ENCODE measurements at places on chromosomes 4 and X.

DNA sequence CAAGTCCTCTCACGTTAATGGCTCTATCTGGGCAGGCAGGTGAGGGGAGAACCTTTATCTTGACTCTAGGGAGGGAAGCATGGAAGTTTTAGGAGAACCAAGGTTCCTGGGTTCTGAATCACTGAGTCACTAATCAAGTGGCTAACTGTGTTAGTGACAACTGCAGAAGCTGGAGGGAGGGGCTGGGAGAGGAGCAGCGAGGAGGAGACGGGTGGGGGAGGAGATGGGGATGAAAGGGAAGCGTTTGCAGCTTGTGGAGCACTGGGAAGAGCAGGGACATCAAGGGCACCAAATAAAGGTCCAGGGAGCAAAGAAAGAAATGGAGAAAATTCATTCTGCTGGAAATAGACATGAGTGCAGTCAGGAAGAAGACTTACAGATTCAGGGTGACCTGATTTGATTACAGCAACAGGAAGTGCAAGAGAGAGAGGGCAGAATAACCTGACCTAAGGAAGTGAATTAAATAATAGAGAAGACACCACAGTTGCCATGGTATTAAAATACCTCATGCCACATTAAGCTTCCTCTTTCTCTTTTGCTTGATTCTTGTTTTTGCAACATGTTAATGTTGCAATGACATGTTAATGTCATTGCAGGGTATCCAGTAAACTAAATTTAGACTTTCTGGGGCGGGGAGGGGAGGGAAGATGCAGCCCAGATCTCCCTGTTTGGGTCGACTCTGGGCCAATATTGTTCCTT, 4.5 kb upstream of the SETD7 start:
- peak; percentile 88 for DNase-seq

DNA sequence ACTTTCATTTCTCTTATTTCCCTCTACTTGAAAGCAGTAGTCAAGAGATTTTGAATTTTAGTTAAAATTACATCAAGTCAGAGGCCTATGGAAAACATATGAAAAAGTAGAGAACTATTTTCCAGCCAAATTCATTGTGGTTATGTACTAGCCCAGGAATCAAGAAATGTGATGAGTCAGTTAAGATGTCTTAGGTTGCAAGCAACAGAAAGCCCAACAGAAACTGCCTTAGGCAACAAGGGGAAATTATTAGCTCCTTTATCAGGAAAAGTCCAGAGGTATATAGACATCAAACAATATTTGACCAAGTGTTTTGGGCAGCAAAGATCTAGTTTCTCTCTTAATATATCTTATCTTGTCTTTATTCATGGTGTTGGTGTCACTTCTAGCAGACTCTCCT, 37.8 kb upstream of the FRMD7 start:
- DNase-seq, result no peak

DNA sequence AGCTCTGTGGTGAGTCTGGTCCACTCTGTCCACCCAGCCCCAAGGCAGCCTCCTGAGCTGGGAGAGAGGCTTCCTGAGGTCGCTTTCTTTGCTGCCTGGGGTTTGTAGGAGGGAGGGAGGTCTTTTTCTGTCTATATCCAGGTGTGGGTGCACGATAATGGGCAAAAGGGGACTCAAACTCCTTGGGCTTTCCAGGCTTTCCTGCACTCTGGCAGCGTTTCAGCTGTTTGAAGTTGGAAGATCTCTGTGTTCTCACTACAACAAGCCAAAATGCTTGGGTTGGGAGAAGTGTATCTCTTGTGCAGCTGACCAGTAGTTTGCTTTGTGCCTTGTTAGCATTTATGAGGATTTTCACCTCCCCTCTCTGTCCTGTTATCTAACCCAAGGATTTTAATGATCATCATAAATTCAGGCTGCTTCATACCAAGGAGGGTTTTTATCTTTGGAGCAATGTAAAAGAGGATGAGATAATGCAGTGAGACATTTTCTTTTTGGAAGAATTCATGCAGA, 126.3 kb downstream of the REPS2 start:
- no peak for DNase-seq

DNA sequence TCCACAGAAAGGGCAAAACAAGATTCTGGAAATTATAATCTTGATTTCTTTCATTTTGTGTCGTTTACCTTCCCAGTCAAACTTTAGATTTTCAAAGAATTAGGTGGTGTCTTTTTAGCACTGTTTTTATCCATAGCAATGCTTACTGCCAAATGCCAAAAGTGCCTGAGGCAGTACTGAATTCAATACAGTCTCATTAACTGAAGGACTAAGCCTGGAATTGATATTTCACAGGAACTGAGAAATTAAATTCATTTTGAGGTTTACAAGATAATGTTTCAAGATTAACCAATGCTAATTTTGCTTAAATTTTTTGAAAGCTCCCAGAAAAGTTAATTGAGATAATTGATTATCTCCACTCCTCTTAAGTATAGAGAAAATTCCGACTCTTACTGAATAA, 68.8 kb upstream of the ARHGAP24 start:
- DNase-seq, result no peak

DNA sequence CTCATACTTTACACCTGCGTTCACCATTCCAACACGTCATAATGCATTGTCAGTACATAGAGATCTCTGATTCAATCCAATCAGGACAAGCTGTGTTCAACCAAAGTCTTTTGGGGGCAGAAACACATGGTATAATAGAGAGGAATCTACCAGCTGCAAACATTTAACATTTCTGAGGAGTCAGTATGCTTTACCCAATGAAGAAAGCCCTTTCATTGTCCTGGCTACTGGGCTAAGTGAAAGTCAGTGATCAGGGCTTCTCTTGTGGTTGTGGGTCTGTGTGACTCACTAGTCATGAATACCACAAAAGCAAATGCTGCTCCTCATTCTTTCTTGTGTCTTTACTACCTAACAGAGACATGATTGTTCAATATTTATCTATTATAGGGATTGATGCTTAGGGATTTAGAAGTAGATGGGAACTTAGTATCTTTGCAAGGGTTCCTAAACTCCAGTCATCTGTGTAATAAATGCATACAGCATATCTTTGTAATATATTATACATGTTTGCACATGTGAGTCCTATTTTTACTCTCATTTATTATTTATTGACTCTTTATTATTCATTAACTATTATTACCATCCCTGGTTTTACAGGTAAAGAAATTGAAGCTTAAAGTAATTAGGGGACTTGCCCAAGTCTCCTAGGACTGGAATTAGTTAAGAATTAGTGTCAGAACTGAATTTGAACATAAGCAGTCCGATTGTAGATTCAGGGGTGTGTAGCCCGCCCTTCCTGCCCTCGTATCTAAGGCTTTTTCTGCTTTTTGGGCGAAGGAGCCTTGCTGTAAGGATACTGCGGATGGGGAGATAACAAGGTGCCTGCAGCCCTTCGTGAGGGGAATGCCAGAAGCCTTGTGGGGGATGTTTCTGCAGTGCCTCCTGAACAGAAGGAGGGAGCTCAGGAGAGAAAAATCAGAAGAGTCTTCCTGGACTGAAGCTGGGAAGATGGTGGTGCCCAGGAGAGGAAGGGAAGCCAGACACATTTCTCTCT, 353.1 kb upstream of the BOD1L1 start:
- DNase-seq, result peak; percentile 18

DNA sequence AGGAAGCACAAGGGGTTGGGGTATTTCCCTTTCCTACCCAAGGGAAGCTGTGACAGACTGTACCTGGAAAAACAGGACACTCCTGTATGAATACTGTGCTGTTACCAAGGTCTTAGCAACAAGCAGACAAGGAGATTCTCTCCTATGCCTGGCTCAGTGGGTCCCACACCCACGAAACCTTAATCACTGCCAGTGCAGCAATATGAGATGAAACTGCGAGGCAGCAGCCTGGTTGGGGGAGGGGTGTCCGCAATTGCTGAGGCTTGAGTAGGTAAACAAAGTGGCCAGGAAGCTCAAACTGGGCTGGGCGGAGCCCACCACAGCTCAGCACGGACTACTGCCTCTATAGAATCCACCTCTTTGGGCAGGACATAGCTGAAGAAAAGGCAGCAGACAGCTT, 197.7 kb downstream of the INPP4B start:
- DNase-seq, result no peak

- peak; percentile 46 for DNase-seq
Measured at GRCh38 chrX:17242470-17242869, 132.5 kb upstream of the NHS start.

GRCh38 chrX:38138900-38139299, 81.8 kb downstream of the SRPX start:
- DNase-seq, result no peak

DNA sequence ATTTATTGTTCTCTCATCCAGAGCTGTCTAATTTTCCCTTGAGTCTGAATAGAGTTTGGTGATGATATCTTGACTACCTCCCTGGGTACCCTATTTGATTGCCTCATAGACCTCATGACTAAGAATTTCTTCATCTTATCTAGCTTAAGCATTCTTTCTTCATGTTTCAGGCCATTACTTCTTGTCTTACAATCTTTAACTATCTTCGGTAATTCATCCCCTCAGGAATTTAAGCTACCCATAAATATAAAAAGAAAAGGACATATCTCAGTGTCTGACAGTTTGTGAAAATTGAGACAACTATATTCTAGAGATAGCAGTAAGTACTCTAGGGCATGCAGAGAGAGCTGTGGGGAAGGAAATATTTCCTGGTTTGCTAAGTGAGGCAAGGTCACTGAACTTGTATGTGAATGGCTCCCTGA, 466.1 kb upstream of the GRID2 start:
- DNase-seq, result no peak

GRCh38 chrX:154019061-154019621, 561 bp downstream of the IRAK1 start:
- DNase-seq, result peak; percentile 40

DNA sequence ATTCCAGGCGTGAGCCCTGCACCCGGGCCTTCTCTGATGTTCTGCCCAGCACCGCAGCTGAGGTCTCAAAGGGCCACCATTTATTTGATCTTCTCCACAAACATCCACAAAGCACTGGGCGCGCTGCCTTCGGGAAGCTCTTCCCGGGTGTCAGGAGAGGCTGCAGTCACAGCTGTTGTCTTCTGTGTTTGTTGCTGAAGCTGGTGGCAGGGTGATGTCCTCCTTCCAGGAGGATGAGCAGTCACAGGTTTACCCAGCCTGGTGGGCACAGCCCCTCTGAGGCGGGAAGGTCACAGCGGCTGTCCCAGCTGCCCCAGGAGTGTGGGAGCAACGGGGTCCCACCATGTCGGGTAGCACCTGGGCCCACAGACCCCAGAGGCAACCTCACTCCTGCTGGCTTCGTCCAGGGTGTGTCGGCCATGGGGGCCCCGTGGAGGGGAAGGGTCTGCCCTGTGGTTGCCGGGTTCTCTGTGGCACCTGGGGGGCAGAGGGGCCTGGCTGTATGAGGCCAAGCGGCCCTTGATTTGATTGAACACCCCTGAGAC, 27.6 kb downstream of the FGFRL1 start:
- no peak for DNase-seq
